ENCODE measurements at places on chromosomes 13 and 19.

- DNase-seq: no peak
Observed at GRCh38 chr19:32902448-32902847, 32.9 kb upstream of the SLC7A9 start.

GRCh38 chr19:50790396-50790795 is at the start of gene ACP4:
Gene ACP4 (plus strand): TSS chr19:50790415. CDS start chr19:50790415, 0 bp downstream.
- no peak for DNase-seq

DNA sequence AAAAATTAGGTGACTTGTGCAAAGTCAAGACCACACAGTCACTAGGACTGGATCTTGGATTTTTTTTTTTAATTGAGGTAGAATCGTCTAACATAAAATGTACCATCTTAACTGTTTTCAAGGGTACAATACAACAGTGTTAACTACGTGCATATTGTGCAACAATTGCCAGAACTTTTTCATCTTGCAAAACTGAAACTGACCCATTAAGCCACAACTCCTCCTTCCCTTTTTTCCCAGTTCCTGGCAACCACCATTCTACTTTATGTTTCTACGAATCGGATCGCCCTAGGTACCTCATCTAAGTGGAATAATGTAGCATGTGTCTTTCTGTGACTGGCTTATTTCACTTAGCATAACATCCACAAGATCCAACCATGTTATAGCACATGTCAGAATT is 37.5 kb upstream of the POMP start:
- no peak for DNase-seq

GRCh38 chr13:94966422-94966955 is 254.1 kb upstream of the SOX21 start:
- DNase-seq: no peak

- peak; percentile 100 for DNase-seq
Observed at GRCh38 chr19:4791183-4792018, at the start of gene FEM1A. Gene FEM1A (plus strand): TSS chr19:4791734. CDS start chr19:4791855, 121 bp downstream.

DNA sequence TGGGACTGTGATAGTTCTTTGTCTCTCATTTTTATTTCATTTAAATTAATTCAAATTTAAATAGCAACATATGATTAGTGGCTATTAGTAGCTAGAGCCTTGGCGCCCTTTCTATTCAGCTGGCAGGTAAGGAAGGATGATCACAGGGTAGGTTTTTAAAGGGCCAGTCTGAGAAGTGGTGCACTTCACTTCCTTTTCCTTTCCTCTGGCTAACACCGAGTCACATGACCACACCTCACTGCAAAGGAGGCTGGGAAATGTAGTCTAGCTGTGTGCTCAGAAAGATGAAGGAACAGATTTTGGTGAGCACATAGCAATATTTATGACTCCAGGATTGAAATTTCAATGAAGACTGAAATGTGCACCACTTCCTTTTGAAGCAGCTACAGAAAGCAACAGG is 128.7 kb downstream of the TSHZ3 start:
- no peak for DNase-seq

DNA sequence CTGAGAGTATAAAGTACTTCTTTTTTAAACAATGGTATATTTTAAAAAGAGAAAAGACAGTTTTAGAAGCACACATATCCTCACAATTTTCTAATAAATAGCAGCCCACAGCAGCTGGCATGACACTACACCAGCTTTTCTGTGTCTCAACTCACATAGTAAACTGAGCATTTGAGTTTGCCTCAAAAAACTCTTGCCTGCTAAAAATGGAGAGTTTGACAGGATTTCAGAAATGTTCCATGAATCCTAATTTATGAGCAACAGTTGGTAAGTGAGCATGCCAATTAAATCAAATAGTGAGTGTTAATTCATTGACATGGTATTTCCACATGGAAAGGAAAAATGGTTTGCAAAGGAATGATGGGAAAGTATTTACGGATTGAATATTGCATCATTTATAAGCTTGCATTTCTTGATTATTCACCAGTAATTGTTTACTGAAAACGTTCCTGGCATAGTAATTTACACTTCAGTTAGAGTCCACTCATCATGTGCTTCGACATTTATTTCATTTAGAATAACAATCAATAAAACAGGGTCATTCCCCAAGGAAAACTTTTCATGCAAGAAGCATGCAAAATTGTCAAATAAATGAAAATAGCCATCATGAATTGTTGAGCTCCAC is 323.0 kb downstream of the EFNB2 start:
- DNase-seq: no peak

GRCh38 chr13:110820322-110820721 is 94.5 kb downstream of the ANKRD10 start:
- no peak for DNase-seq

- no peak for DNase-seq
Observed at GRCh38 chr19:54299126-54299498, 13.9 kb downstream of the LILRA5 start.

GRCh38 chr13:95049772-95050171 is 251.5 kb downstream of the ABCC4 start:
- no peak for DNase-seq

DNA sequence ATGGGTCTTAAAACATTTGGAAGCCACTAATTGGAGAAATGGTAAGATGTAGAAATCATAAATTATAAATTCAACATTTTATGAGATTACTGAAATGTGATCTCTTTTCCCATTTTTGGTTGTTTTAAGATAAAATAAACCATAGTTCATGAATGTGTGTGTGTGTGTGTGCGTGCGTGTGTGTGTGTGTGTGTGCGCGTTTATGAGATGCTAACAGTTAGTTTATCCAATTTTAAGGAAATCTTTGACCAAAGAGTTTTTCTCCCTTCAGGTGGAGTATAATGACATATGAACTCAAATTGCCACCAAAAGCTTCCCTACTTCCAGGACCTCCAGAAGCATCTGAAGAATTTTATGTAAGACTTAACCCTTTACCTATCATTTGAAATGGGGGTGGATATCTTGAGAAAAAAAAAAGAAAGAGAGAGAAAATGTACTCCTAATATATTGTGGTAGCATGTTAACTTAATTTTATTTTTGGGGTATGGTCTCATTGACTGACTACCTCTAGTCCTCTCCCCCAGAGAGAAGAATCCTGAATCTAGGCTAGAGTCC is 98.1 kb upstream of the AKAP11 start:
- DNase-seq: no peak

DNA sequence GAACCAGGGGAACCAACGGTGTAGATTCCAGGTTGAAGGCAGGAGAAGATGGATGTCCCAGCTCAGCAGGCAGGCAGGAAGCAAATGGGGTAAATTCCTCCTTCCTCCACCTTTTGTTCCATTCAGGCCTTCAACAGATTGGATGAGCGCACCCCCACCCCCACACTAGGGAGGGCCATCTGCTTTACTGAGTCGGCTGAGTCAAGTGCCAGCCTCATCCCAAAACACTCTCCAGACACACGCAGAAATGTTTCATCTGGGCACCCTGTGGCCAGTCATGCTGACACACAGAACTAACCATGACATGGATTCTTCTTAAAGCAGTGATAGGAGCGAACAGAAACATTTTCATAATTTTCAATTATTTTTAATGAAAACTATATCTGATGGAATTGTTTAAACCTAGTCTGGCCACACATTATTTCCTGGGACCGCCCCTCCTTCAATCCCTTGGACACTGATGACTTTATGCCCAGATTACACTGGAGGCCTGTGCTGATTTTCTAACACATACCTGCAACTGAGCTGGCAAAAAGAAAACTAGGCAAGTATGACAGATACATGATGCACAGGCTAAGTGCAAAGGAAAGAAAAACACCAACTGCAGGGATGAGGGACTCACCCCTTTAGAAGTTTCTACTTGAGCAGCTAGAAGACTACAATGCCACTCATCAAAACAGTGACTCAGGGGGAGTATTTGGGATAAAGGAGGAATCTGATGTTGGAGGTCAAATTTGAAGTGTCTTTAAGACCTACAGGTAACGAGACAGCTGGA is 154.2 kb downstream of the TNFRSF19 start:
- no peak for DNase-seq

GRCh38 chr13:78121459-78122348 is 203.1 kb upstream of the EDNRB start:
- DNase-seq: peak; percentile 26

GRCh38 chr13:53343361-53343744 is 314.7 kb downstream of the OLFM4 start:
- no peak for DNase-seq

DNA sequence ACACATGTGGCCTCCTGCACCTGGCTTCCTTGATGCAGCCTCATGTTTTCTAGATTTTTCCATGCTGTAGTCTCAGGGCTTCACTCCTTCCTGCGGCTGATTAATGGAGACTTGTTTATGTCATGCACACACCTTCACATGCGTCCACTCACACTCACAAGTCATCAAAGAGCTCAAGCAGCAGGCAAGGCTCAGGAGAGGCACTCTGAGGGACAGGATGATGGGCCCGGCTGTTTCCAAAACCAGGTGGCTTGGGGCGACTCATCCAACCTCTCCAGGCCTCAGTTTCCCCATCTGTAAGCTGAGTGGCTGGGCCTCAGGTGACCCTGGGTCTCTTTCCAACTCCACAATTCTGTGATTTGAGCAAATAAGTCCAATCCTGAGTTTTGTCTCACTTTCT is 36.9 kb downstream of the RASA3 start:
- no peak for DNase-seq

DNA sequence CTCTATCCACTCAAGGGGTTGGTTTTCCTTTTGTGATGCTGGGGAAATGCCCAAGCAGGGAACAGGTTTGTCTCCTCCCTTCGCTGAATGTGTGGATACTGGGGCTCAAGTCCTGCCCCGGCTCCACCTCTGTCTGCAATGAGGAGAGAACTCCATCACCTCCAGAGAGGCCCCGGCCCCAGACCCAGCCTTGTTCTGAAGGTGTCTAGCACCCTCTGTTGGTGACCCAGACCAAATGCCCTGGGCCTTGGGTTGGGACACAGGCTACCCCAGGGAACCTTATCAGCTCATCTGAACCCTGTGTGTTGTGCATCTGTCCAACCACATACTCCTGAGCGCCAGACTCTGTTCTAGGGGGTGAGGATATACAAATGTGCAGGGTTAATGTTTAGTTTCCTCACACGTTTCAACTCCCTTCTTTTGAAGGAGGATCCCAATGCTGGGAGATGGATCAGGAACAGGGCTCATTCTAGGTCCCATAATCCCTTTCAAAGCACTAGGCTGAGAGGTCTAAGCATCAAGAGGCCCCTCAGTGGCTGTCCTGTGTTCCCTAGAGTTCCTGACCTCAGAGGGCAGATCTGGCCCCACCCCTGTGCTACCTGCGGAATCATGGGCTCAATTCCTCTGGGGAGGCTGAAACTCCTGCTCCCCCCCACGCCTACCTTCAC is 112.5 kb upstream of the SLC7A1 start:
- peak; percentile 8 for DNase-seq

DNA sequence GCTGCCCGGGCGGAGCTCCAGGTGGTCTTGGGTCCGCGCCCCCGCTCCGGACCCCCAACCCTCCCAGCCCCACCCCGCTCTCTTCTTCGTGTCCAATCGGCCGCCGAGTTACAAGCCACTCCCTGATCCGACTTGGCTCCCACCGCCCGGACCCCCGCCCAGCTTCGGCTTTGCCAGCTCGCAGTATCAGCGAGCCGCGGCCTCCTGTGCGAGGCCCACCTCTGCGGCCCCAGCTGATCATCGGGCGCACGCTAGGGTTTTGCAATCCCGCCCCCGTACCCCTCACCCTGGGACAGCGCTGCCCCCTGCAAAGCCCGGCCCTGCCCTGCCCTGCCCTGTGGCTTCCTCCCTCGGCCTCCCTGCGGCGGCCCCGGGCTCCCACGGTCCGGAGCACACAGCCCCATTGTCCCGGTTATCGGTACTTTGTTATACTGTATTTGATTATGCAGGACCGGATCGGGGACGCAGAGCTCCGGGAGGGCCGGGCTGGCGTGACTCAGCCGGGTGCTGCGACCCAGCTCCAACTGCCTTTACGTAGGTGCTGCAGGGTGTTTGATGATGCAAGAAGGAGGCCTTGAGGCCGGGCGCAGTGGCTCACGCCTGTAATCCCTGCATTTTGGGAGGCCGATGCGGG is 598 bp upstream of the LPAR2 start:
- no peak for DNase-seq

GRCh38 chr13:44128552-44129001 is 245.0 kb upstream of the SERP2 start:
- DNase-seq: no peak

GRCh38 chr13:52926971-52927370 is 78.5 kb upstream of the PCDH8 start:
- DNase-seq: no peak

Data from GF-D8 (cell line).